ENCODE measurements at places on chromosomes 5 and 9. TPM values are rescaled to one million over a fixed set of nuclear protein-coding genes. Genes with fewer than 3 reads are reported as not detected.

Gene TLR4
- total RNA-seq = 11.3 TPM

Gene IL3
- total RNA-seq = not detected

Gene FAM200C
- 3.2 TPM for total RNA-seq

Gene KCNIP1
- total RNA-seq = not detected

Gene OR13C9
- not detected for total RNA-seq

Gene ISOC1
- 38.7 TPM for total RNA-seq

Gene FBP1
- 12.1 TPM for total RNA-seq

Gene CARD9
- 2.4 TPM for total RNA-seq

Gene MARCOL
- not detected for total RNA-seq

Gene SCGB3A2
- not detected for total RNA-seq

Gene RABGAP1
- 39.2 TPM for total RNA-seq

Gene SLC6A18
- not detected for total RNA-seq

DNA sequence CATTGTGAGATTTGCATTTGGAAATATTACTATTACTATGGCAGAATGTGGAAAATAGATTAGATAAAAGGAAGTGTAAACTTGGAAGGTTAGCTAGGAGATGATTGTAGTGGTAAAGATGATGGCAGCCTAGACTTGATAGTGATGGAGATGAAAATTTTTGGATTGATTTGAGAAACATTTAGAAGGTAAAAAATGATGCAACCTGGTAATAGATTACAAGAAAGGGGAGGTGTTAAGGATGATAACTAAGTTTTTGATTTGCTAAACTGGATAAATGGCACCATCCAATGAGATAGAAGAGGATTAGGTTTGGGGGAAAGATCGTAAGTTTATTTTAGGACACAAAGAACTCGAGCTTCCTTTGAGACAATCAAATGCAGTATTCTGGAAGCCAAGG lies 8.9 kb upstream of the SLC30A5 start:
- no peak for DNase-seq

DNA sequence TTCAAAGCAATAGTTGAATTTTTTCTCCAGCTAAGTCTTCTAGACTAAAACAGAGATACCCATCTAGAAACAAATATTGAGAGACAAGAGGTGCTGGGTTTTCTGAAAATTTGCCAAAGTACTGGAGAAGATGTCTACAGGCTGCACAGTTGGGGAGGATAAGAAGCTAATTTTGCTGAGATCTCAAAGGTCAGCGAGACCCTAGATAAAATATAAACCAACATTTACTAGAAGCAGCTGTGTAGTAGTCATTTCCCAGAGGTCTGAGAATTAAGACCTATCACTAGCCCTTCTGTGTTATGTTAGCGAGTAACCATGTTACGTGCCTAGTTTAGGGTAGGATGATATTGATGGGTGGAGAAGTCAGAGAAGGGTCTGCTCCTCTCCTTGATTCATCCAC lies 208.5 kb upstream of the TNC start:
- no peak for DNase-seq

DNA sequence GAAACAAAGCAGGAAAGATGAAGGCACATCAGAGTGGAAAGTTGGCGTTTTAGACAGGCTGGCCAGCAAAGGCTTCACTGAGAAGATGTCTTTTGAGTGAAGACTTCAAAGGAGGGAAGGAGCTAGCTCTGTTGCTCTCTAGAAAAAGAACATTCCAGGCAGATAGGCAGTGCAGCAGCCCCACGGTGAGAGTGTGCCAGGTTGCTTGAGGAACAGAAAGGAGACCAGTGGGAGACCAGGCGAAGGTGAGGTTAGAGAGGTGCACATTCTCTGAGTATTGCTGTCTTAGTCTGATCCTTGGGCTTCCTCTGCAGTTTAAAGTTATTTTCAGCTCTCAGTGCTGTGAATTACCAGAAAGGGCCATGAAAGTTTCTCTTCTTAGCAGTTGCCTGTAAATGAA lies 83.8 kb downstream of the SLC44A1 start:
- no peak for DNase-seq

- no peak for DNase-seq
Observed at GRCh38 chr9:99112750-99113413, 8.0 kb downstream of the TGFBR1 start.

GRCh38 chr5:152649609-152650008 lies 244.5 kb upstream of the NMUR2 start:
- no peak for DNase-seq

- DNase-seq = no peak
Observed at GRCh38 chr5:170511551-170512258, 7.9 kb downstream of the KCNIP1 start.

DNA sequence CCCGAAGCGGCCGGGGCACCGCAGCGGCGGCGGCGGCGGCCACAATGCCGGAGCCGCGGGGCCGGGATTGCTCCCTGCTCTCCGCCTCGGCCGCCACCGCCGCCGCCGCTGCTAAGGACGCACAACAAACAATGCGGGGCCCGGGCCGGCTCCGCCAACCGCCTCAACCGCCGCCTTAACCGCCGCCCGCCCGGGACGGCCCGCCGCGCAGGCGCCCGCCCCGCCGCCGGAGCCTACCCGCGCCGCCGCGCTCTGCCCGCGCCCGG lies 254 bp downstream of the STRBP start:
- no peak for DNase-seq

DNA sequence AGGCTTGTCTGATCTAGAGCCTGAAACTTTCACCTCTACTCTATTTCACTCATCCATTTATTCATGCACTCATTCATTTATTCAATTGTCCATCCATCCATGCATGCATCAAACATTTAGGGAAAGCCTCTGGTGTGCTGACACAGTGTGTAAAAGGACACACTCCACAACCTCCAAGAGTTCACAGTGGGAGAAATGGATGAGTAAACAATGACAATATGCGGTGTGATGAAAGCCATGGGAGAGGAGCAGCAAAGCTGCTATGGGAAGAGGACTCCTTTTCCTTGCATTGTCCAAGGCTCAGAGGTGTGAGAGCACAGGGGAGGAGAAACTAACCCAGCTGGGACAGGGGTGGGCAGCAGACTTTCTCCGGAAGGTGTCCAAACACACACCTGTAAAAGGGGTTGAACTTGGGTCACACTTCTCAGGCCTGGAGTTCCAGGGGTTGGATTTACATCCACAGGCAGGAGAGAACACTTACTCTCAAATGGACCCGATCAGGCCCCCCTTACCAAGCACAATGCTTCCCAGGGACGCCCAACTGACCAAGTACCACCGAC lies 21.2 kb upstream of the PFDN1 start:
- DNase-seq = no peak

DNA sequence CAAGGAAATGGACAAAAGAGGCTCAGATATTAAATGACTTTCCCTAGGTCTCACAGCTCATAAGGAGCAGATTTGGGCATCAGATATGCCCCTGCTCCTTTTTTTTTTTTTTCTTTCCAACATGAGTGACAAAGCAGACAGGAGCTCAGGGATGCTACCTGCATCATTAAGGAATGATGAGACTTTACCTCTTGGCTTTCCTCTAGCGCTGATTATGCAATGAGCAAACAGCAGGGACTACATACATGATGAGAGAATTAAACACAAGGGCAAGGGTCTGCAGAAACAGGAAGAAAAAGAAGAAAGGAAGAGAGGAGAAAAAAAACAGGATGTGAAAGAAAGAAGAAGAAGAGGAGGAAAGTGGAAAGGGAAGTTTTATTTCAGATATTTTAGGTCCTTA lies 179.9 kb downstream of the PPP2R2B start:
- DNase-seq = no peak

- DNase-seq = no peak
Observed at GRCh38 chr9:96674906-96675538, 19.9 kb upstream of the PRXL2C start.

- peak; percentile 72 for DNase-seq
Observed at GRCh38 chr9:91151718-91152095, 210.0 kb downstream of the AUH start.

GRCh38 chr5:141934099-141934844 lies 10.6 kb downstream of the DELE1 start:
- no peak for DNase-seq

DNA sequence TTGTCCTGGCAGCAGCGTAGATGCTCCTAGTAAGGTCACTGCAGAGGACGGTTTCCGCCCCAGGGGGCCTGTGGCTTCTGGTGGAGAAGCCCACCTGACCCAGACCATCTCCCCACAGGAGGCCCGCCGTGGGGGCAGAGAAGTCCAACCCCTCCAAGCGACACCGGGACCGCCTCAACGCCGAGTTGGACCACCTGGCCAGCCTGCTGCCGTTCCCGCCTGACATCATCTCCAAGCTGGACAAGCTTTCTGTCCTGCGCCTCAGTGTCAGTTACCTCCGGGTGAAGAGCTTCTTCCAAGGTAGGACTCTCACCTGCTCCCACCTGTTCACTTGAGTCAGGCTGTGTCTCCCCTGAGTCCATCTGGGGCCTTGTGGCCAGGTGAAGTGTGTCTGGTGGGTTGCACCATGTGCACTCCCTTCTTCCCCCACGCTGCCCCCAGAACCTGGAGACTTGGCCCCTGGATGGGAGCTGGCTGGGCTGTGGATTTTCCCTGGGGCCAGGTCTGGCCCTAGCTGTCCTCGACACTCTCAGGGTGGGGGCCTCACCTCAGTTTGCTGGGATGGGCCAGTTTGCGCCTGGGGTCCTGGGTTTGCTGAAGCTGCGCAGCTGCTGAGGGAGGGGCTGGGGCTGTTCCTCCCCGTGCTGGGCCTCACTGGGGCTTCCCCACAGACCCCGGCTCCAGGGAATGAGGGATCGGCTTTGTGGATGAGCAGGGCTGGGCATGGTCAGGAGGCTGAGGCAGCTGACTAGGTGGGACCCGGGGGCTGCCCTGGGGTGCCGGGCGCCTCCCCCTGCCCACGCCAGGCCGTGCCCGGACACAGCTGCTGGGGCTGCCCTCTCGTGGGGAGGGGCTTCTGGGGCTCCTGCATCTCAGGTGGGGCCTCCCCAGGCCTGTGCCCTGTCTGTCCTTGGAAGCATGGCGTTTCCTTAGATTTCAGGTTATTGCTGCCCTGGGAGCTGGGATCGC lies 32.4 kb downstream of the AHRR start:
- DNase-seq = peak; percentile 63

DNA sequence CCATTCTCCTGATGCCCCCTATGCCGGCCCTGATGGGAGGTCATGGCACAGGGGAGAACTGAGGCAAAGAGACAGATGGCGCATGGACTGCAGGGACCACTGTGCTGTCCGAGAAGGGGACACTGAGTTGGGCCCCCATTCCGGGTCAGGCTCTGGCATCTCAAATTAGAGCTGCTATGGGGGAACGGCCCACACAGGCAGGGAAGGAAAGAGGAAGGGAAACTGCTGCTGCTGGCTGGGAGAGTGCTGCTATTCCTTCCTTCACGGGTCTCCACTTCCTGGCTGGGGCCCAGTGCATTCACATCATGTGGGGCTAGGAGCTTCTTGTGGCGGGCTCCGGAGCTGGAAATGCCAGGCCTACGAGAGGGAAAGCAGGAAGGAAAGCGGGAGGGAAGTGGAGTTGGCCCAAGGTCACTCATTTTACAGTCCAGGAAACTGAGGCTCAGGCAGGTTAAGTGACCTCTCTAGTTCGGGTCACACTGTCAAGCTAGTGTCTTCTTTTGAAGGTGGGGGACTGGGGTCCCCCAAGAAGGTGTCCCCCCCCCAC lies 1.3 kb upstream of the CARD19 start:
- peak; percentile 94 for DNase-seq

GRCh38 chr9:37550781-37551180 lies 25.4 kb downstream of the FBXO10 start:
- DNase-seq = no peak

- DNase-seq = no peak
Observed at GRCh38 chr5:135240283-135240633, 158.8 kb downstream of the MACROH2A1 start.

- DNase-seq = no peak
Observed at GRCh38 chr5:15191012-15191411, 309.0 kb upstream of the FBXL7 start.

DNA sequence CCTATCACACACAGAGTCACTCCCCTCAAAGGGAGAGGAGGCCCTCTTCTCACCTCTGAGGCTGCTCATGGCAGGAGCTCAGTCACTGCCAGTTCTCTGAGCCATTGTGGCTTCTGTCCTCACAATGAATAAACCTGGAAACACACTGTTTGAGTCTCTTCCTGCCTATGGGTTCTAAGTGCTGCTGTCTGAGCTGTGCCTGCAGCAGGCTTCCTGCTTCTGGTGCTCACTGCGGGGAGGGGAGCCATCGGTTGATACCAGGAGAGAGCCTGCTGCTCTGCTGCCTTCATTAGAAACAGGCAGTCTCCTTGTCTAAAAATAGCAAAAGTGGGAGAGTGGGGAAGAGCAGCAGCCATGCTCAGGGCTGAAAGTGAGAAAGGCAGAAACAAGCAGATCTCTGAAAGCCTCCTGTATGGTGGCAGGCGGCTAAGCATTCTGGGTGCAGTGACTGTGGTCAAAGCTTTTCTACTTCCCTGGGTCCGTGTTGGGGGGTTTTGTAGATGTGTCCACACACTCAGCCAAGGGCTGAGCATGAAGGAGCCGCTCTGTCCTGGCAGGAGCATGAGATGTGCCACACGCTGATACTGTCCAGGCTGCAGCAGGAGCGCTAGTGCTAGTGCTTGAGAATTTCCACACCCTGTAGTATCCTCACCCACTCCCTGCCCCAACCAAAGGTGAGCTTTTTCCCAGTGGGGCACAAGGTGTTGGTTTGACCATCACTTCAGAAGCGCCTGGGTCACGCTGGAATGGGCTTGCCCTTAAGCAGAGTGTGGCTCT lies 34.2 kb downstream of the PRKACG start:
- no peak for DNase-seq

DNA sequence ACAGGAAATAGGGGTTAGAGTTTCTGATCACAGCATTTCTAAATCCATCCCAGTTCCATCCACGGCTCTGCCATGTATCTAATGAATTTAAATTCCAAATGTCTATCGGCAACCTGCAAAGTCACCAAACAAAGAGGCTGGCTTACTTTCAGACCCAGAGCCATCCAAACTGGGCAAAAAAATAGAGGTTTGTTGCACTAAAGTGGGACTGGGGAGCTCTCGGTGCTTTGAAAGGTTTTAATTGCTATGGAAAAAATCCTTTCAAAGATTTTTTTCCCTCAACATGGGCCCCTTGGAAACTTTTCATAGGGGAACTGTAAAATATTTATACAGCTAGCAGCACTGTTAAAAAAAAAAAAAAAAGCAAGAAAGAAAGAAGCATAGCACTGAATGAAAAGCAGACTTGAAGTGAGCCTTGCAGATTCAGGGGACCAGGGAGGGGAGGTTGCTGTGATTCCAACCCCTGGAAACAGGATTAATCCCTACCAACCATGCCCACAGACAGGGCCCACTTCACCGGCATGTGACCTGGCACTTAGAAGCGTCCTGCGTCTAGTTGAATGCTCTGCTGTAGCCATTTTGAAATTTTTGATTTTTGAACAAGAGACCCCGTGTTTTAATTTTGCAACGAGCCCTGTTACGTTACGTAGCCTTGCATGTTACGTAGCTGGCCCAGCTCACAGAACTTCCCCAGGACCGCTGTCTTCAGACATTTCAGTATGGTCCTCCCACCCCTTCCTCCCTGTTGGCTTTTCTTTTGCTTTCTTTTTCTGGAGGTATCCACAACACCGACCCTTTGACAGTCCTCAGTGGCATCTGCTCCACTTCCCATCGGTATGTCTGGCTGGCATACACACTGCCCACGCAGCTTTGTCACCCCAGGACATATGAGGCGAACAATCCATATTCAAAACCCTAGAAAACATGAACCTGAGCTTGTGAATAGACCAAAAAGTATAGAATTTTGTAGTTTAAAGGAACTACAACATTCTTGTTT lies 105.3 kb upstream of the NFIB start:
- DNase-seq = no peak
